ENCODE measurements at places on chromosomes 3 and 15.

GRCh38 chr3:177335728-177336127 is 138.4 kb upstream of the TBL1XR1 start:
- DNase-seq: no peak

- no peak for DNase-seq
Observed at GRCh38 chr3:190617185-190617584, 103.3 kb downstream of the IL1RAP start.

GRCh38 chr15:83653639-83654378 is at the start of gene ADAMTSL3:
Gene ADAMTSL3 (plus strand): TSS chr15:83654123. CDS start chr15:83655762, 1,639 bp downstream.
- DNase-seq: no peak

GRCh38 chr3:17320266-17320665 is 422.2 kb downstream of the TBC1D5 start:
- no peak for DNase-seq

DNA sequence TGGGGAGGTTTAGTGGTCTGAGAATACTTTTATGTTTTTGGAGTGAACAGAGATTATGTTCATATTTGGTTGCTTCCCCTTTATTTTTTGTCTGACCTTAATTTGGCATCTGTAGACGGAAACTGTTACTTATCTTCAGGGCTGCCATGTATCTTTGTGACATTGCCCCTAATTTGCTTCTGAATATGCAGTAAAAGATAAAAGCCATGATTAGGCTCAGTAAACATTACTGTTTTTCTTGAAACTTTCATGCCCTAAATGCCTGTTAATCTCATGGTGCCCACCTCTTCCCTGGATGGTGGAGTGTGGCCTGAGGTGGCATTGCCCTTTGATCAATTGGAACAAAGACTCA is 106.7 kb downstream of the C3orf70 start:
- no peak for DNase-seq

- DNase-seq: no peak
Observed at GRCh38 chr3:176941689-176942088, 255.6 kb downstream of the TBL1XR1 start.
